Motor neuron (in vitro differentiated cells): ENCODE measurements at places on chromosomes 7 and 10.

- ATAC-seq, result no peak
These were observed 367.3 kb downstream of the CXCL12 start for GRCh38 chr10:44017483-44018145.

- ATAC-seq, result peak; percentile 69
These were observed 22.7 kb upstream of the NKX6-2 start for GRCh38 chr10:132808383-132809231.

- no peak for ATAC-seq
These were observed 217.3 kb downstream of the RPS24 start for GRCh38 chr10:78251016-78251385.

DNA sequence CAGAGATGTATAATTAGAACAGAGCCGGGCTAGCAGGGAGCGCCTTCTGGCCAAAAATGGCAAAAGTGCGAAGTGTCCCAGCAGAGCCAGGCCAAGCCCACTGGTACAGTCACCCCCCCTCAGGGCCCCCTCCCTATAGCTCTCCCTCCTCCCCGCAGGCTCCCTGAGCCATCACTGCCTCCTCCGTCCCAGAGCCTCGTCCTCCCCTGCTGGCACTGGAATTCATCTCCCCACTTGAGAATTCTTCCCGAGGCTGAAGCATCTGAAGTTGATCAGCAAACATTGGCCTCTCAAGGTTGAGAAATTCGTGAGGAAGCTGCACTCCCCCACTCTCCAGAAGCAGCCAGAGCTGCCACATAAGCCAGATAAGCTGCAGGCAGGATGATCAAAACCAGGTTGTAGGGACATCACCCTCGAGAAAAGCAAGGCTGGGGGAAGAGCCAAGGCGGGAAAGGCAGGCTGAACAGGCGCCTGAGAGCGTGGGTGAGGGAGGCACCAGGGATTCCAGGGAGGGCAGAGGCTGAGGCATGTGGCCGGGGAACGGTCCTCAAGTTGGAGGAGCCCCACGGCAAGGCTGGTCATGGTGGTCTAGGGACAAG, 23.4 kb downstream of the CAMK2G start:
- ATAC-seq, result no peak

GRCh38 chr10:122281018-122281626, 10.0 kb downstream of the BTBD16 start:
- ATAC-seq, result peak; percentile 82
